ENCODE measurements at places on chromosomes 7 and 10.

DNA sequence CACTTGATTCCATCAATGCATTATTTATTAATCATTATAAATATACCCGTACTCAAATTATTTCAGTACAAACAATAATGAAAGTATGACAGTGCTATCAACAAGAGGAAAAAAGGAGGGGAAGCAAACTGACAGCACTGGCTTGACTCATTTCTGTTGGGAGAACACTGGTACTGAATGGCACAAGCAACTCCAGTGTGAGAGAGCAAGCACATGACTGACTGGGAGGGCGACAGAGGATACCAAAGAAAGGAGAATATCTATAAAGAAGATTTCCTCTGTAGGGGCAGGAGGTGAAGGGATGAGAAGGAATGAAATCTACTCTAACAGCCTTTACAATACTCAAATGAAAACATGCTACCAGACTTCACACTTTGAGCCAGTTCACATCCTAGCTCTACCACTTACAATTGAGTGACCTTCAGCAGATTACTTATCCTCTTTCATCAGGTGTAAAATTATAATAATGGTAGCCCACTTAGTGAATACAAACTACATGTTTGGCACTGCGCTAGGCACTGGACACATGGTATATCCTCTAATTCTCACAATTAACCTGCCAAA, 1.5 kb downstream of the USP54 start:
- DNase-seq = no peak

DNA sequence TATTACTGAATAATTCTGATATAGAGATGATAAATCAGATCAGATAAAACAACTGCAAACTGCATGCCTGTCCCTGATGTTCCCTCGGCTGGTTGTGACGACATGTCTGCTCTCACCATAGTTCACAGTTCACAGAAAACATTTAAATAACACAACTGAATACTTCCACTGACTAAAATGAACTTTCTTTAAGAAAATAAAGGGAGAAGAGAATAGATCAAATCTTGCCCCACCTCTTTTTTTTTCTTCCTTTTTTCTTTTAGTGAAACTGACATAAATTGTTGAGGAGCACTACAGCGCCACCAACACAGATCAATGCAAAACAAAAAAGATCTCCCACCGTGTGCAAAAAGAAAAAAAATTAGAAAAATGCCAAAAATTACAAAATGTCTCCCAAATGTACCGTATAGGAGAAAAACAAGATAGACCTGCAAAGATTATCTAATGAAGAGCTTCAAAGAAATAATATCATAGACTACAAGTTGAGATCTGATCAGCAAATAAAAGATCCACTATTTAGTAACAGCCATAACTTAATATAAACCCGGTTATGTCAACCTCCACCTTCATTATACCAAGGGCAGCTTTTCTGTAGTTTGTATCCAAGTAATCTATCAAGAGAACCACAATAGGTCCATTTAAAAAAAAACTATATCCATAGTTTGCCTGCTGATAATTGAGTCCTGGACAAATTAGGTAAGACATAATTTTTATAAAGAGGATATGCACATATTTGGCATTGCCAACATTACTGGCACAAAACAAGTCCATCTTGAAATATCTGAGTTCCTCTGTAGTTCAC, 30.7 kb upstream of the EPC1 start:
- DNase-seq = no peak

GRCh38 chr7:15725051-15725450, 38.6 kb upstream of the MEOX2 start:
- no peak for DNase-seq

DNA sequence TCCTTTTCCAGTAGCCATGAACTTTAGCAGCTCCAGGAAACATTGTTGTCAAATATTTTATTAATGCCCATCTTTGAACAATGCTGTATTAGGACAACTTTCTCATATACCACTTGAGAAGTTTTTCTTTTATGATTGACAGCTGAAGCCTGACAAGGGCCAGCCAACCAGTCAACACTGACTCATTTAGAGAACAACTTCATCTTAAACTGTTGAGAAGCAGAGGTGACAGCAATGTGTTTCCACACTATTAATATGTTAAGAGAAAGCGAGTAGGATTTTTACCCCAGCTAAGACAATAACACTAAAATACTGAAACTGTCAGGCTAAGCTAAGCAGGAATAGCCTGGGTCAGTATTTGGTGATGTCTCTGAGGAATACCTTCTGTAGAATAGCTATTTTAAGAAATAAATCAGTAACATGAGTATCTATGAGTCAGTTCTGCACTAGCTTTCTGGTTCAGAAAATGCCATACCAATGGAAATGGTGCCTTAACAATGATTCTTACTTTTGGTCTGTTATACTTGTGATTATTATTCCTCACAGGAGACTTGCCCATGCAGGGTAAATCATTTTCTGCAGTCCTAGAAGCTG, 168.8 kb upstream of the POT1 start:
- no peak for DNase-seq

DNA sequence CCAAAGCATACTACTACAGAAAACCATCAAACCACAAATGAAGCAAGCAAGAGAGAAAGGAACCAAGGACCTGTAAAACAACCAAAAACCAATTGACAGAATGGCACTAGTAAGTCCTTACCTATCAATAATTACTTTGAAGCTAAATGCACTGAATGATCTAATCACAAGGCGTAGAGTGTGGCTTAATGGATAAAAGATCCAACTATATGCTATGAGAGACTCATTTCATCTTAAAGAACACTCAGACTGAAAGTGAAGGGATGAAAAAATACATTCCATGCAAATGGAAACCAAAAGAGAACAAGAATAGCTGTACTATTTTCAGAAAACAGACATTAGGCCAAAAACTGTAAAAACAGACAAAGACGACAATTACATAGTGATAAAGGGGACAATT, 70.7 kb downstream of the CRPPA start:
- no peak for DNase-seq

DNA sequence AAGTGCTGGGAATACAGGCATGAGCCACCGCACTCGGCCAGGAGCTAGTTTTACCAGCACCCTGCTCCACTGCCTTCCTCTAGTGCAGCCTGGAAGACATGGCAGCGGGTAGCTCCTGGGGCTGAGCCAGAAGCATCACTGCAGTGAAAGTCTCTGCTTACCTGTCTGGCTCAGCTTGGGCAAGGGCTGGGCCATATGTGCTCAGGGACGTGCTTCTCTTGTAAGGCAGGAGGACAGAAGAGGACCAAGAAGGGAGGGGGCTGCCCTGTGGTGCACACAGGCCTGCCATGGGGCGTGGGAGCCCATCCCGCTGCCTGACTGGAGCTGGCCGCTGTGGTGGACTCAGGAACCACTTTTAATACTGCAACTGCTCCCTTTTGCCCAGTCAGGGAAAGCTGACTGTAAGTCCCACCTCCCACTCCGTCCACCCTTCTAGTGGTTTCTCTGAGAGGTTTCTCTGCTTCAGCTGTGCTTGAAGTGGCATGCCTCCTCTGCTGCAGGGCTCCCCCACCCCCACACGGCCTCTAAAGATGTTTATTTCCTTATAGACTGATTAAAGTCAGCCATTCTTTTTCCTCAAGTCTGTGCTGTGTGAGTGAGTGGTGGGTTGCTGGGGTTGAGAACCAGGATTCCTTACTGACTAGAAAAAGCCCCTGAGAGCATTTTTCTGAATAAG, 25.3 kb upstream of the C10orf95 start:
- DNase-seq = peak; percentile 35

GRCh38 chr10:24777196-24777595, 53.5 kb upstream of the ARHGAP21 start:
- DNase-seq = no peak

GRCh38 chr7:25707768-25708620, 444.0 kb upstream of the NFE2L3 start:
- no peak for DNase-seq

DNA sequence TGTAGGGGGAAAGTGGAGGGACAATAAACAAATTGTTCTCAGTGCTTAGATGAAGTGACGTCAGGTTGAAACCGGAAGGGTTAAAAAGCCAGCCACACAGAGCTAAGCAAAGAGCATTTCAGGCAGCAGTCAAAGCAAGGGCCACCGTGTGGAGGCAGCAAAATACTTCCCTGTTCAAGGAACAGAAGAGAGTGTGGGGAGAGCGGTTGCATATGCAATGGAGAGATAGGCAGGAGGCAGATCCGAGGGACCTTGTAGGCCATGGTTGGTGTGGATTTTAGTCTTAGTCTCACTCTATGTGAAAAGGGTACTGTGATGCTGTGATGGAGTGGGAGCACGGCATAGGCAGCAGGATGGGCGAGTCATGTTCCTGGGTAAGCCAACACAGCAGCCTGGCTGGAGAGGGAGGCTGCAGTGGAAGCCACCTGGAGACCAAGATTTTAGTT, 3.8 kb upstream of the STN1 start:
- DNase-seq = no peak

- DNase-seq = no peak
Observed at GRCh38 chr7:144738708-144739314, 97.0 kb downstream of the TPK1 start.

- DNase-seq = no peak
Observed at GRCh38 chr10:33950206-33950605, 615.7 kb upstream of the NRP1 start.

- DNase-seq = no peak
Observed at GRCh38 chr7:105298439-105298894, 90.3 kb downstream of the SRPK2 start.

GRCh38 chr10:43158636-43159035, 20.4 kb downstream of the CSGALNACT2 start:
- DNase-seq = no peak

DNA sequence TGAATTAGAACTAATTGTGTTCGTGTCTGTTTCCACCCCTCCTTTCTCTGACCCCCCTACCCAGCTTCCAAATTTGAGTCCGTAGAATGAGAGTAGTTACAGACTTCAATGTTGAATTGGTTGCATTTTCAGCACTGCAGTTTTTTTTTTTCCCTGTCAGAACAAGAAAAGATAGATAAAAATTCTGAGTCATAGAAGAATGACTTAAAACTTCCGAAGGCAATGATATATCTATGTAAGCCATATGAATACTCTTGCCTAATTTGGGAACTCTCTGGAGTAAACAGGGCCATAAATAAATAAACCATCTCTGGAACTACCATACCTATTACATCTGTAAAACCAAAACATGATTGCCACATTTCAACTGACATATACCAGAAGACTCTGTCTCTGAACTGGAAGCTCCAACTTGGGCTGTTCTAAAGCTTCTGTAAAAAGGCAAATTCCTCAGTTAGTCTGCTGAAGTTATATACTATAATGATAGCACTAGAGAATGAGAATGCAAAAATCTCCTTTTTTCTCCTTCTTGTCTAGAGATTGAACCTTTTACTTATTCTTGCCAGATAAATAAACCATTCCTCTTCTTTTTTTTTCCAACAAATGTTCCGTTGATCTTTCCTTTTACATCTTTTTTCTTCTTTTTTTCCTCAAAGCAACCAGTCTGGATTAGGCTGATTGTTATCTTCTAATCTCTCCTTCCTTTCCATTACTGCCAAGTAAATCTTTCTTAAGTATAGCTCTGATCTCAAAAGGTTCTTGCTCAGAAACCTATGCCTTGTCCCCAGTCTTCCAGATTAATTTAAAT, 23.5 kb downstream of the VCL start:
- no peak for DNase-seq

DNA sequence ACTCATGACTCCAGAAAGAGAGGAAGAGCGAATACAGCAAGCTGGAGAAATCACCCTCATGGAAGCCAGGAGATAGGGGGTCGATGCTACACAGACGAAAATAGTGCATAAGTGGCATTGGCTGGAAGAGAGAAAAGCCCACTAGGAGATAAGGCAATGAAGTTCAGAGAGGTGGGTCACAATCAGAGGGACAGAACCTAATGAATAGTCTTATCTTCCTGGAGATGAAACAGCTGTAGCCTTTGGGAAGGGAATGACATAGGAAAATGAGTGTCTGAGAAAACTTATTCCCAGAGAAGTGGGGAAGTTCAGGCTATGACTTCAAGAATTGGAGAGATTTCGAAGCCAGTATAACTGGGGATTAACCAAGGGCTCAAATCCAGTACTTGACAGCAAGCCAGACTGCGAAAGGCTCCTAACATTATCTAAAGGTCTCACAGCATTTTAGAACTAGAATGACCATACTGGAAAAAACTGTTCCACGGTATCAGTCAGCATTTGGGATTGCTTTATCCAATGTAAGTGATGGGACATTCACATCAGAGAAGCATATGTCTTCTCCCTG, 211.1 kb downstream of the ZNF365 start:
- DNase-seq = no peak

DNA sequence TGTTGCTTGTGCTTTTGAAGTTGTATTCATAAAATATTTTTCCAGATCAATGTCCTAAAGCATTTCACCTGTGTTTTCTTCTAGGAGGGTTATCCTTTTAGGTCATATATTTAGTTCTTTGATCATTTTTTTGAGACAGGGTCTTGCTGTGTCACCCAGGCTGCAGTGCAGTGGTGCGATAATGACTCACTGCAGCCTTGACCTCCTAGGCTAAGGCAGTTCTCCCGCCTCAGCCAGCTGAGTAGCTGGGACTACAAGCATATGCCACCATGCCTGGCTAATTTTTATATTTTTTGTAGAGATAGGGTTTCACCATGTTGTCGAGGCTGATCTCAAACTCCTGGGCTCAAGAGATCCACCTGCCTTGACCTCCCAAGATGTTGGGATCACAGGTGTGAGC, 315.8 kb upstream of the KAT6B start:
- no peak for DNase-seq

DNA sequence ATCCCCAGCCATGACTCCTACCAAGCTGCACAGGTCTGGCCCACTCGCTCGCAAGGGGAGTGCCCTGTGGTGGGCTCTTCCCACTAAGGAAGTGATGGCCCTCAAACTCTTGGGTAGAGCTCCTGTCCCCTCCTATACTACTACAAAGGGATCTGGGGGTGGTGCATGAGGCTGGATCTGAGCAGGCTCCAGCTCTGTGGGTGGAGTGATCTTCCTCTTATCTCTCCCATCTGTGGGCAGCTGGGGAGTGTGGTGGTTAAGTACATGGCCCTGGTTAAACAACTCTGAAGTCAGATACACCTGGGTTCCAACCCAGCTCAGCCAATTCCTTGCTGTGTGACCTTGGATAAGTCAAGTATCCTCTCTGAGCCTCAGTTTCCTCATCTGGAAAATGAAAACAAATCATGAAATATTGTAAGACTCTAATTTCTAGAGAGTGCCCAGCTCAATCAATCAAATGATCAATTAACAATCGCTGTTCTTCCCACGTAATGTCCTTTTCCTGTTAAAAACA, 17.4 kb downstream of the DDIT4 start:
- DNase-seq = no peak

DNA sequence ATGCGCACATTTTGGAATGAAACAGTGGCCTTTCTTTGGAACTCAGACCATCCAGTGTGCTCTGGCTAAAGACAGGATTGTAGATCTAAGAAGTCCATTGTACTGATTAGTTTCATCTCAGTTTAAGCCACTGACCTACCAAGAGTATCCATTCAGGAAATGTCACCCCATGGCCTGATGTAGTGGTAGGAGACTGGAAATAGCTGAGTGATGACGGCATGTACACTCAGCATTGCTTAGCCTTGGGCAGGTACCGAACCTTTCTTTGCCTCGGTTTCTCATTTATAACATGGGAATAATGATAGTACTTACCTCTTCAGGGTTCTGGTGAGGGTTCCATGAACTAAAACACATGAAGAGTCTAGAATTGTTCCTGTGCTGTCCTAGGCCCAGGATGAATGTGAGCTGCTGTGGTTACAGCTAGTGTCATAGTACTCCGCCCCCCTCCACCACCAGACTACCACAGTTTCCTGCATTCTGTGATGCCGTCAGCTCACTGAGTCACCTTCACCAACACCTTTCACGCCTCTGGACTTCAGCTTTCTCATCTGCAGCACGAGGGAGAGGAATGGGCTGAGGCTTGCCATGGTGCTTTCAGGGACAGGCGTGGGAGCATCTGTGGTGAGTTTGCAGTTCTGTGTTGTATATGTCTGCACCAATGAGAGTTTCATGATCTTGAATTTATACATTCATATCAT, 484.0 kb upstream of the GALNT17 start:
- DNase-seq = no peak

Measured in NCI-H187 treated with DMSO at 0.1 percent for 48 hours (cell line).